Tibial nerve (tissue), 4 donors: ENCODE measurements at places on chromosomes 5 and 9.

GRCh38 chr9:116048081-116048480 lies 105.5 kb upstream of the PAPPA start:
- no peak for DNase-seq

- no peak for DNase-seq
These were observed 19.5 kb downstream of the MAN2A1 start for GRCh38 chr5:109709225-109709624.

- no peak for DNase-seq
These were observed 168.9 kb downstream of the ERCC6L2 start for GRCh38 chr9:96044401-96044800.

- DNase-seq: no peak
These were observed 199.4 kb downstream of the AP3B1 start for GRCh38 chr5:78095125-78095524.
